ENCODE measurements at places on chromosomes 6 and 20.

- H3K36me3 ChIP-seq = peaks cover 63% of the 10 kb centered on the region
- DNase-seq = no peak
- no peaks in the 10 kb centered on the region for H3K27me3 ChIP-seq
- no peak overlapping the region for H3K4me3 ChIP-seq
- no peak overlapping the region for H3K27ac ChIP-seq
Measured at GRCh38 chr6:130055271-130055670, 36.9 kb downstream of the L3MBTL3 start.

- peak overlapping the region; percentile 95 for H3K4me3 ChIP-seq
- H3K27ac ChIP-seq = peak overlapping the region; percentile 99
- H3K27me3 ChIP-seq = no peaks in the 10 kb centered on the region
Measured at GRCh38 chr6:107823047-107823557, 1.0 kb downstream of the SCML4 start.

GRCh38 chr6:99195986-99196655 is 153.4 kb downstream of the FAXC start:
- H3K27me3 ChIP-seq = peaks cover 8% of the 10 kb centered on the region
- no peak overlapping the region for H3K4me3 ChIP-seq
- no peaks in the 10 kb centered on the region for H3K36me3 ChIP-seq
- H3K4me1 ChIP-seq = no peaks in the 10 kb centered on the region

DNA sequence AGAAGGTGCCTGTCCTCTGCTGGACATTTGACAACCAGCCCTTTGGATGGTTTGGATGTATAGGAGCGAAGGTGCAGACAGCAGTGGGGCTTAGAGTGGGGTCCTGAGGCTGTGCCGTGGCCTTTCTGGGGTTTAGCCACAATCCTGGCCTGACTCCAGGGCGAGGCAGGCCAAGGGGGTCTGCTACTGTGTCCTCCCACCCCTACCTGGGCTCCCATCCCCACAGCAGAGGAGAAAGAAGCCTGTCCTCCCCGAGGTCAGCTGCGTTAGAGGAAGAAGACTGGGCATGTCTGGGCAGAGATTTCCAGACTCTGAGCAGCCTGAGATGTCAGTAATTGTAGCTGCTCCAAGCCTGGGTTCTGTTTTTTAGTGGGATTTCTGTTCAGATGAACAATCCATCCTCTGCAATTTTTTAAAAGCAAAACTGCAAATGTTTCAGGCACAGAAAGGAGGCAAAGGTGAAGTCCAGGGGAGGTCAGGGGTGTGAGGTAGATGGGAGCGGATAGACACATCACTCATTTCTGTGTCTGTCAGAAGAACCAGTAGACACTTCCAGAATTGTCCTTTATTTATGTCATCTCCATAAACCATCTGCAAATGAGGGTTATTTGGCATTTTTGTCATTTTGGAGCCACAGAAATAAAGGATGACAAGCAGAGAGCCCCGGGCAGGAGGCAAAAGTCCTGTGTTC is 1.3 kb upstream of the CDKN1A start:
- H3K27ac ChIP-seq = peak overlapping the region; percentile 97
- peaks cover 22% of the 10 kb centered on the region for H3K4me1 ChIP-seq
- no peaks in the 10 kb centered on the region for H3K27me3 ChIP-seq
- no peak overlapping the region for H3K4me3 ChIP-seq

GRCh38 chr6:72825315-72825911 is 203.5 kb downstream of the KCNQ5 start:
- H3K4me3 ChIP-seq = no peak overlapping the region
- H3K36me3 ChIP-seq = no peaks in the 10 kb centered on the region
- no peak overlapping the region for H3K27ac ChIP-seq
- DNase-seq = no peak
- H3K27me3 ChIP-seq = no peaks in the 10 kb centered on the region

- no peaks in the 10 kb centered on the region for H3K27me3 ChIP-seq
- H3K4me1 ChIP-seq = peaks cover 4% of the 10 kb centered on the region
- DNase-seq = no peak
- H3K36me3 ChIP-seq = no peaks in the 10 kb centered on the region
- H3K4me3 ChIP-seq = no peak overlapping the region
Measured at GRCh38 chr6:106220485-106220884, 105.1 kb downstream of the ATG5 start.

- peaks cover 61% of the 10 kb centered on the region for H3K36me3 ChIP-seq
- peak overlapping the region; percentile 99 for H3K27ac ChIP-seq
- no peaks in the 10 kb centered on the region for H3K27me3 ChIP-seq
- peaks cover 64% of the 10 kb centered on the region for H3K4me1 ChIP-seq
Measured at GRCh38 chr20:38873050-38873581, 53.1 kb upstream of the FAM83D start.

DNA sequence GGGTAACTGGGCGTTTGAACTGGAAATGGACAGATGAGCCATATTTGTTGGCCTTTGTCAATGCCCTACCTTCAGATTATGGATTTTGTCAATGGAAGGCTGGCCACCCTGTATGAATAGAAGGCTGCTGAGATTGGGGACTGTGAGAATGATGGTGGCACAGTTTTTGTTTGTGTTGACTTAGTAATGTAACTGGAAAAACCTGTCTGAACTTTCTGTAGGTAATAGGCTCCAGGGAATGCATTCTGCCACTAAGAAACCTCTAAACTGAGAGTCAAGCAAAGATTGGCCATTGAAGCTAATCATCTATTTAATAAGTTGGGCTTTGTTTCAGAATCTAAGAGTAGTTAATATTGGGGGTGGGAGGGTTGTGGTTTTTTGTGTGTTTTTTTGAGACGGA is 97.5 kb downstream of the FOXO3 start:
- no peak overlapping the region for H3K4me3 ChIP-seq
- H3K27ac ChIP-seq = no peak overlapping the region
- peaks cover 7% of the 10 kb centered on the region for H3K36me3 ChIP-seq
- DNase-seq = no peak

DNA sequence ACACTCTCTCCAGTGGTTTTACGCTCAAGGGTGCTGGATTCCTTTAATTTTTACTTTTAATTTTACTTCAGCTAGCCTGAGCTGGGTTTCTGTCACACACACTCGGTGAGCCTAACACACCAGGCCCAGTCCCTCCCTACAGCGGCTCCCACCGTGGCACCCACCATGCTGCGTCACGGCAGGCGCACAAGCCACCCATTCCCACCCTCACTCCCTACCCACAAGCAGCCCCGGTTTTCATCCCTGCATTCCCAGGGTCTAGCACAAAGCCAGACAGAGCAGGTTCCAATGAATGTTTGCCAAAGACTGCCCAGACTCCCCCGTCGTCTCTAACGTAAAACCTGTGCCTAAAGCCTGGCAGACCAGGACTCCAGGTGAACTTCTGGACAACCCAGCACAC is 50.3 kb downstream of the MYH7B start:
- H3K4me1 ChIP-seq = peaks cover 3% of the 10 kb centered on the region
- H3K27ac ChIP-seq = no peak overlapping the region
- no peaks in the 10 kb centered on the region for H3K27me3 ChIP-seq
- H3K4me3 ChIP-seq = no peak overlapping the region
- H3K36me3 ChIP-seq = peaks cover 57% of the 10 kb centered on the region

DNA sequence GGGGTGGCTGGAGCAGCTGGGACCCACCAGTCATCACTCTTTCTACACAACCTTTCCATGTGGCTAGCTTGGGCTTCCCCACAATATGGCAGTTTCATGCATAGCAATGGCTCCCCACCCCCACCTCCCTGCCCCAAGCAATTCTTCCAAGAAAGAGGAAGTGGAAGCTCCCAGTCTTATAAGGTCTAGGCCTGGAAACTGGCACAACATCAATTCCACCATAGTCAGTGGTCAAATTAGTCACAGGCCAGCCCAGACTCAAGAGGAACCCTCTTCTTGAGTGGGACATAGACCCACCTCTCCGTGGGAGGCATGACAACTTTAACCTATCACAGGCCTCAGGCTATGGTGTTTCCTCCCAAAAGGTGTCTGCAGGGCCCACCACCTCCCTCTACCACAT is 17.7 kb downstream of the TGM6 start:
- H3K27me3 ChIP-seq = peaks cover 51% of the 10 kb centered on the region
- H3K4me1 ChIP-seq = no peaks in the 10 kb centered on the region
- no peaks in the 10 kb centered on the region for H3K36me3 ChIP-seq
- no peak for DNase-seq

DNA sequence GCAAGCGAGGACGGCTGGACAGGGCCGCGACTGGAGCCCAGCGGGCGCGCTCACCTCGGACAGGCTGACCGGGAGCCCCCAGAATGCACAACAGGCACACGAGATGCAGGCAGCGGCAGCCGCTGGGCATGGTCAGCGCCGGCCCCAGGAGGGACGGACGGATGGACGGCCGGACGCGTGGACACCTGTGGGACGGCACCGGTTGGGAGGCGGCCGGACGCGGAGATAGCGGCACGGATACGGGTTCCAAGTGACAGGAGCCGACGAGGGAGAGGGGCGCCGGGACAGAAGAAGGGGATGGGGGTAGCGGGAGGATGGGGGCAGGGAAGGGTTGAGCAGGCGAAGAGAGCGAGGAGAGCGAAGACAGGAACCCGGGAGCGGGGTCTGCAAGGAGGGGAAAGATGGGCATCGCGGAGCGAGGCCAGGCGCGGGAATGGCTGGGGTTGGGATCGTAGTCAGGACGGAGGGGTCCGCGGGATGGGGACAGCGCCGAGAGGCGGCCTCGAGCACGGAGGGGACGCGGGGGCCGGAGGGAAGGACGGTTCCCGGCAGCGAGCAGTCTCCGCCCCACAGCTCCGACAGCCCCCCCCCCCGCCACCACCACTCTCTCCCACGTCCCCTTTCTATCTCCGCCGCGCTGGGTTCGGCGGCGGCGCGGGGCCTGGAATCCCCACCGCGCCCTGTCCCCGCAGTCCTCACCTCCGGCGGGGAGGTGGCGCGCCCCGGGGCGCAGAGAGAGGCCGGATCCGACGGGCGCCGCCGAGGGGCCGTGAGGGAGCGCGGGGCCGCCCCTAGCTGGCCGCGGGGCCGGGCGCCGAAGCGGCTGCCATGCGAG is 435 bp downstream of the DLK2 start:
- peak overlapping the region; percentile 61 for H3K27ac ChIP-seq
- H3K27me3 ChIP-seq = no peaks in the 10 kb centered on the region
- peak overlapping the region; percentile 85 for H3K4me3 ChIP-seq
- peak; percentile 29 for DNase-seq
- H3K36me3 ChIP-seq = peaks cover 4% of the 10 kb centered on the region
- H3K4me1 ChIP-seq = peaks cover 16% of the 10 kb centered on the region

DNA sequence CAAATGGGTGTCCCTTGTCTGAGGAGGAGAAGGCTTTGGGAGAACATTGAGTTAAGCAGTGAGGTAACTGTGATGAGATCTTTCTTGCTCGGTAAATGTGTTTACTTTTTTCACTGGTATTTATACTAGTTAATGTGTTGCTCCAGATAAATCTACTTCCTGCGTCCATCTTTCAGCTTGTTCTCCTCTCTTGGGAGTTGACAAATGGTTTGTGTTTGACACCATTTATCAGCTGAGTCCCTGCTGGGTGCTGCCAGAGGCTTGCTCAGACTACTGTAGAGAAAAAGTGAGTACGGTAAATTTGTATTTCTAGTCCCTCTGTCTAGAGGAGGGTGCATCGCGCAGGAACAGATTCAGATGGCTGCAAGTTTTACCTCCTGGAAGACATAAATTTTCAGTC is 8.3 kb upstream of the PRDM1 start:
- H3K4me3 ChIP-seq = no peak overlapping the region
- no peak for DNase-seq
- no peaks in the 10 kb centered on the region for H3K27me3 ChIP-seq
- H3K36me3 ChIP-seq = peaks cover 4% of the 10 kb centered on the region
- peaks cover 7% of the 10 kb centered on the region for H3K4me1 ChIP-seq

- no peak overlapping the region for H3K27ac ChIP-seq
- no peaks in the 10 kb centered on the region for H3K4me1 ChIP-seq
- no peaks in the 10 kb centered on the region for H3K36me3 ChIP-seq
- no peaks in the 10 kb centered on the region for H3K27me3 ChIP-seq
- DNase-seq = no peak
Measured at GRCh38 chr20:56609321-56609720, 19.8 kb upstream of the TFAP2C start.

GRCh38 chr20:2879146-2879545 is 5.9 kb downstream of the PTPRA start:
- H3K27me3 ChIP-seq = no peaks in the 10 kb centered on the region
- H3K27ac ChIP-seq = no peak overlapping the region
- H3K4me3 ChIP-seq = no peak overlapping the region
- peaks cover 39% of the 10 kb centered on the region for H3K4me1 ChIP-seq

- H3K27me3 ChIP-seq = no peaks in the 10 kb centered on the region
- peaks cover 43% of the 10 kb centered on the region for H3K4me1 ChIP-seq
- H3K27ac ChIP-seq = peak overlapping the region; percentile 98
- peaks cover 54% of the 10 kb centered on the region for H3K36me3 ChIP-seq
- no peak for DNase-seq
Measured at GRCh38 chr6:85676086-85676729, 33.5 kb upstream of the SYNCRIP start.

DNA sequence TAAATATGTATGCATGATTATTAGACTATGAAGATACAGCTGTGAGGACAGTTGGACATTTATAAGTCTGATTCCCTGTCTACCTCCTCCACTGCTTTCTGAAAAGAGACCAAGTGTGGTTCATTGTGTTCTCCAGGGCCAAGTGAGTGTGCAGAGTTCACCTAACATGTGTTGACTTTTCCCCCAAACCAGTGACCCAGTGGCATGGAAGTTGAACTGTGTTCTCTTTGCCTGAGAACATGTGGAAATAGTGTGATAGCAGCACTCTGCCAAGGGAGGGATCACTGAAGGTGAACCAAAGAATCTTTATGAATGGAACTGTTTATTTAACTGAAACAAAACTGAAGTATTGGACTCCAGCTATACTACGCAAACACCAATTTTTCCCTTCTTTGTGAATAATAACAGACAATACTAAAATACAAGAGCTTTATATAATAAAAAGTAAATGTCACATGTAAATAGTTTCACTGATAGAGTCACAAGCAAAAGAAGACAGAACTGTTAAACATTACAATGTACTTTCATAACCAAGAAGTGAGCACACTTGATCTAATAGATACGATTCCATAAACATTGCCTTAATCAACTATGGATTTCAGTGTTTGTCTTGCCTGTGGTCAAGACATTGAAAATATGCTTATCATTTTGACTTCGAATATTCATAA is 200.3 kb upstream of the FUT9 start:
- H3K4me1 ChIP-seq = no peaks in the 10 kb centered on the region
- H3K36me3 ChIP-seq = no peaks in the 10 kb centered on the region
- H3K27me3 ChIP-seq = no peaks in the 10 kb centered on the region
- no peak for DNase-seq
- no peak overlapping the region for H3K4me3 ChIP-seq
- H3K27ac ChIP-seq = no peak overlapping the region

- H3K27me3 ChIP-seq = no peaks in the 10 kb centered on the region
- no peaks in the 10 kb centered on the region for H3K4me1 ChIP-seq
- no peaks in the 10 kb centered on the region for H3K36me3 ChIP-seq
- no peak for DNase-seq
- H3K4me3 ChIP-seq = no peak overlapping the region
Measured at GRCh38 chr6:155013457-155013876, 18.4 kb downstream of the TIAM2 start.

DNA sequence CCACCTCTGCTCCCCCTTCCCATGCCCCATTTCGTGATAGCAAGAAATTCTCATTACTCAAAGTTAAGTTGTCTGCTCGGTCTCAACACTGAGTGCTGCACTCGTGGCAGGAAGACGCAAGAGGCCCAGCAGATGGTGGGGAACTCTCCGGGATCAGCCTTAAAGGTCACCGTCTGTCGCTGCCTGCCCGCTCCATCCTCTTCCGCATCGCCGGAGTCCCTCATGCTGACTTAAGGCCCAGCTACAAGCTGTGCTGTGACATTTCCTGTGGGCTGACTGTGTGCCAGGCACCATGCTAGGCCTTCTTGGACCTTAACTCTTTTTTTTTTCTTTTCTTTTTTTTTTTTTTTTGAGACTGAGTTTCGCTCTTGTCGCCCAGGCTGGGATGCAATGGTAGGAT is 17.8 kb downstream of the GRM4 start:
- peaks cover 3% of the 10 kb centered on the region for H3K4me1 ChIP-seq
- DNase-seq = no peak
- H3K27ac ChIP-seq = no peak overlapping the region
- H3K27me3 ChIP-seq = peaks cover 39% of the 10 kb centered on the region

- H3K27me3 ChIP-seq = peaks cover 3% of the 10 kb centered on the region
- no peak overlapping the region for H3K27ac ChIP-seq
- no peak for DNase-seq
- H3K36me3 ChIP-seq = peaks cover 15% of the 10 kb centered on the region
- no peak overlapping the region for H3K4me3 ChIP-seq
Measured at GRCh38 chr20:47724396-47724795, 60.9 kb downstream of the SULF2 start.
